Stimulated activated CD8-positive, alpha-beta memory T cell treated with anti-CD3 and anti-CD28 coated beads, Interleukin-2, amount 100 ng/mL, for 48 hours (primary cell): ENCODE measurements at places on chromosomes 7 and 10.

GRCh38 chr10:68154211-68154497, 44.9 kb downstream of the MYPN start:
- no peak for DNase-seq

- no peak for DNase-seq
Observed at GRCh38 chr10:105598207-105598606, 957.1 kb downstream of the SORCS3 start.

- no peak for DNase-seq
Observed at GRCh38 chr7:79341902-79342301, 111.6 kb downstream of the MAGI2 start.

- DNase-seq, result no peak
Observed at GRCh38 chr10:84185526-84186175, 8.7 kb upstream of the CDHR1 start.

DNA sequence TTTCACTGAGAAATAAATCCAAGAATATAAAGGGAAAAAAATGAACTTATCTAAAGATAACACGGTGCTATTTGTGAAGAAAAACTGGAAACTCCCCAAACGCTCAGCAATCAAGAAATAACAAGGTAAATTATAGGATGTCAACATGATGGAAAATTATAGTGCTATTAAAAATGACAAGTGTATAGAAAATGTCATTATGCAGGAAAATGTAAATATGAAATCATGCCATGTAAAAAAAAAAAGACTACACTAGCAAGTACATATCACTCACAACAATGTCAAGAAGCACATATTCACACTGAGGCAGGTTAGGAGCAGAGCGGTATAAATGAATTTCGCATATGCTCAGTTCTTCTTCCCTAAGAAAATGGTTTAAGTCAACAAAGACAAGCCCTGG, 27.7 kb downstream of the KLRG2 start:
- no peak for DNase-seq

GRCh38 chr7:134695321-134695860, 48.7 kb downstream of the BPGM start:
- DNase-seq, result no peak

DNA sequence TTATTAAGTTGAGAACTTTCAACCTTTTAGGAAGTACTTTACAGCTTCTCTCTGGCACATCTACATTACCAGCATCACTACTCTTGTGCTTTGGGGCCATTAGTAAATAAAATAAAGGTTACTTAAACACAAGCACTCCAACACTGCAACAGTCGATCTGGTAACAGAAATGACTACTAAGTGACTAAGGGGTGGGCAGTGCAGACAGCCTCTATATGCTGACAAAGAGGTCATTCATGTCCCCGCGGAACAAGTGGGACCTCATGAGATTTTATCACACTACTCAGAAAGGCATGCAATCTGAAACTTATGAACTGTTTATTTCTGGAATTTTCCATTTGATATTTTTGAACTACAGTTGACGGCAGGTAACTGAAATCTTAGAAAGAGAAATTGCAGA, 111.3 kb upstream of the DNAJB12 start:
- no peak for DNase-seq

- DNase-seq, result no peak
Observed at GRCh38 chr7:108071551-108071950, 58.6 kb downstream of the LAMB4 start.
